Mucosa of descending colon (tissue), 3 donors: ENCODE measurements at places on chromosomes 4 and X.

DNA sequence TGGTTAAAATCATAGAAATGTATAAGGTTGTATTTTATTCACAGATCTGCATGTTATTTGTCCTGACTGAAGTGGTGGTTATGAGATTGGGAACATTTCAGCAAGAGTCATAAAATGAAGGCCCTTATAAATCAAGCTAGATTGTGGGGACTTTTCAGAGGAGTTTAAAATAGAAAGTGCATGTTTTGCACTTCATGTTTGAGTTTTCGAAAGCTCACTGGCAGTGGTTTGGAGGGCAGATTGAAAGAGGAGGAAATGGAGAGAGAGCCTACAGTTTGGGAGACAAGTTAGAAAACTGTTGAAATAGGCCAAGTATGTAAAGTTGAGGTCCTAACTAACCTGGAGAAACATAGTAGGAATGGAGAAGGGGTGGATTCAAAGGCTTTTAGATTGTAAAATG, 124.9 kb downstream of the KDM6A start:
- DNase-seq, result no peak

- no peak for DNase-seq
These were observed 243.9 kb upstream of the GYPA start for GRCh38 chr4:144384408-144384807.

DNA sequence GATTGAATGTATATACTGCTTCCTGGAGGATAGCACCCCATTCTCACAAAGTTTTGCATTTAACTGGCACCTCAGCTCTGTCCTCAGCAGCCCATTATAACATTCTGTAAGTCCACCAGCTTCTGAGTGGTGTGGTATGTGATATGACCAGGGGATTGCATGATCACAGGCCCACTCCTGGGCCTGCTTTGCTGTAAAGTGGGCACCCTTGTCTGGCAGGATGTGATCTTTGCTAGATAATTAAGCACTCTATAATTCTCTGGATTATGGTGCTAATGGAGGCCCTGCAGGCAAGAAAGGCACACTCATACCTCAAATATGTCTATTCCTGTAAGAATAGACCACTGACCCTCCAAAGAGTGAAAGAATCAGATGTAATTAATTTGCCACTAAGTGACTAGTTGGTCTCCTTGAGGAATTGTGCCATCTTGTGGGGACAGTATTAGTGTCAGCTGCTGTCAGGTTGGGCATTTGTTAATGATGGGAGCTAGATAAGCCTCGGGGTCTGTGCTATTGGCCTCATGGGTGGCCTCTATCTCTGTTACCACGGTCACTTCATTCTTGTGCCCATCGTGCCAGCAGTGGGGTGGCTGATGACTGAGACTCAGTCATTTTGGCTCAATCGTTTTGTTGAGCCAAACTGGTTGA, 2.2 kb upstream of the CFI start:
- no peak for DNase-seq

- no peak for DNase-seq
These were observed 173.9 kb upstream of the PGRMC2 start for GRCh38 chr4:128461291-128462102.

DNA sequence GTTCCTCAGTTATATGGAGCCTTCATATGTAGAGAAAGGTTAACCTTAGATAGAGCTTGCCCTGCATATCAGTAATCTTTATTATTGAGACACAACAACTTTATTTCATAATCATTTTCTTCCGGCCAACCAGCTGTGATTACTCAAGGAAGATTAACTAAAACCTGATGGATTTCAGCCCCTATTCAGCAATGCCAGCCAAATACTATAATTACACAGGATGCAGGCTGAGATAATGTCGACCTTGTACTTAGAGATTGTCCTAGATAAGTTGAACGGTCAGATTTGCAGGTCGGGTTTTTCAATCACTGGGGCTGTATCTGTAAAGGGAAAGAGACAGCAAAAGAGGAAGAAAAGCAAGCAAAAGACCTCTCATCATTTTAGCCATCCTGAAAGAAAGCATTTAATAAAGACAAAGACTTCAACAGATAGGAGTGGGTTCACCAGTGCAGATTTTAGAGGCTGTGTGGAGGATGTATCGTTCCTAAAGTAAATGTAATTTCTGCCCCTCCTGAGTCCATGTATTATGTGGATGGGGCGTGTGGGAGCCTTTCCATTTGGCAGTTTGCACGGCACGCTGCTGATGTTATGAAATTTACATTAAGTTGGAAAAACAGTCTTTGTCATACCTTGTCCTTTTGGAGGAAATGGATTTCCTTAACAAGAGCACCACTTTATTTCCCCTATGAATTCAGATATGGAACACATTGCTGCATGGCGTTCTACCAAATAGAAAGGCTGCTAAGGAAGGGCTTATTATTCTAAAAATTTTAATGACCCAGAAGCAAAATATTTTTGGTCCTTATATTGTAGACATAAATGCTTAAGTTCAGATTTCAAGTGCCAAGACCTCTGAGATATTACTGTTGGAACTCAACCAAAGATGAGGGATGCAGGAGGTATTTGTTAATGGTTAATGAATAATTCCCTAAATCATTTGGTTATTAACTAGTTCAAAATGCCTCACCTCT, 496.7 kb downstream of the SPRY1 start:
- no peak for DNase-seq

DNA sequence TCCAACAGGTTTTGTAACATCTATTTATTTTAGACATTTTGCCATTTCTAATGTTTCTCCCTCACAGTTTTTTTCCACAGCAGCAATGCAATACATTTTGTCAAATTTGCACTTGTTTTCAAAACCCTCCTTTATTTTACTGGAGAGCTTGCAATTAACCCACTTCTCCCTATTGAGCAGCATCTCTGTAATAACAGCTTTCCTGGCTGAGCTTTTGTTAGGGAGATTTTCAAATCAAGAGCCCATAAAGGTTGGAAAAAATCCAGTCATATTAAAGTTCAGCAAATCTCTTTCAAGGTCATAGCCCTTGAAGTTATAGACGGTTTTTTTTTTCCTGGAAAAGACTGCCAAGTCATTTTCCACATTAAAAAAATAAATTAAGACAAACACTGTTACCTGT, 450.6 kb upstream of the TENM3 start:
- no peak for DNase-seq

DNA sequence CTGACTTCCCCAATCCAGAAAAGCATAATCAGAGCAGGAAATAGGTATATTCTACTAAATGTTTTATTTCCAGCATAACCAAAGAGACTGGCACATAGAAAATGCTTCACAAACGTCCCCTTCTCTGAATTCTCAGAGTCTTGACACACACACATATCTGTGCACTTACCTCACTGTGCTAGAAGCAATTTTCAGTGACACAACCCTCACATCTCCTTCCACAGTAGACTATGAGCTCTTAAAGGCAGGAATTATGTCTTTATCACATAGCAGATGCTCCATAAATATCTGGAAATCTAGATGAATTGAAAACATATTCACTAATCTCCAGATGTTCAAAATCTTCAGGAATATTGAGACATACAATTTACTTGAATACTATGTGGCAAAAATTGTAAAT, 5.9 kb downstream of the SOWAHB start:
- DNase-seq, result no peak

DNA sequence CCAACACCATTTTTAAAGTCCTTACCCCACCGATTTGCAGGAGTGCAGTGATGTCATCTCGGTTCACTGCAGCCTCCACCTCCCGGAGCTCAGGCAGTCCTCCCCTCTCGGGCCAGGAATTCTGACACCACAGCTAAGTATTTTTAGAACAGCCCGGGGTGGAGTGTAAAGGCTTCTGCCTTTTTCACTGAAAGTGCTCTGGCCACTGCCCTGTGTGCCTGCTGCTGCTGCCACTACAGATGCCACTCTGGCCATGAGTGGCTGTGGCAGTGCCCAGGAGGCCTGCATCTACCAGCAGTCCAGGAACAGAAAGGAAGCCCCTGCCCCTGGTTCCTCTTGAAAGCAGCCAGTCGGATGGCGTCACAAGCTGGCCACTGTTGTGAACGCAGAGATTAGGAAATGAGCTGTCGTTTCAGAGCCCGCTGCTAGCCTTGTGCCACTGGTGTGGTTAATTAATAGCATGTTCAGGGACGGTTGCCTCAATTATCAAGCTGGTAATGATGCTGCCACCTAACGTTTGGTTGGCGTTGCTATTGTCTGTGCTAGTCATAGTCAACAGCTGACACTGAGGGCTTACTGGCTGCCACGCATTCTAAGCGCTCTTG, 23.6 kb upstream of the TBC1D14 start:
- DNase-seq, result peak; percentile 36

DNA sequence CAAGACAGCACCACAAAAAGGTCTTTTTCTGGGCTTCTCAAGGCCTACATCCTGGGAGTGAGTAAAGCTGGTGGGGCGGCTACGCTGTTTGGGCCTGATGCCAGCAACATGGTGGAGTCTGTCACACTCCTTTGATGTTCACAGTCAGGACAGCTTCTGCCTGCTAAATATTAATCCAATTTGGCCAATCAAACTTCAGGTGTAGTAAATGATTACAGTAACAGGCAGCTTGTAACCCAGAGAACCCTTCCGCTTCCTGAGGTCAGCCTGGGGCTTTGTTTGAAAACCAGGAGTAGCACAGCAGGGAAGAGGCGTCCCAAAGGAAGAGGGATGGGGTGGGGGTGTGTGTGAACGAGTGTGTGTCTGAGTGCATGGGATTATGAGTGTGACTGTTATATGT, 220.4 kb downstream of the MAML3 start:
- peak; percentile 38 for DNase-seq
